Lung microvascular endothelial cell (primary cell): ENCODE measurements at places on chromosomes 3 and 15. TPM values are rescaled to one million over a fixed set of nuclear protein-coding genes. Genes with fewer than 3 reads are reported as not detected.

GRCh38 chr15:31345606-31346366 lies 19.2 kb downstream of the KLF13 start:
- no peak for DNase-seq

Gene CCDC14
- 6.2 and 9.2 TPM in 2 replicates for total RNA-seq

Gene EPHB1
- total RNA-seq: 1.7 and 4.2 TPM in 2 replicates

GRCh38 chr3:136932978-136933772 lies 24.6 kb upstream of the IL20RB start:
- no peak for DNase-seq

Gene NEO1
- total RNA-seq: 2.2 and 44.6 TPM in 2 replicates

DNA sequence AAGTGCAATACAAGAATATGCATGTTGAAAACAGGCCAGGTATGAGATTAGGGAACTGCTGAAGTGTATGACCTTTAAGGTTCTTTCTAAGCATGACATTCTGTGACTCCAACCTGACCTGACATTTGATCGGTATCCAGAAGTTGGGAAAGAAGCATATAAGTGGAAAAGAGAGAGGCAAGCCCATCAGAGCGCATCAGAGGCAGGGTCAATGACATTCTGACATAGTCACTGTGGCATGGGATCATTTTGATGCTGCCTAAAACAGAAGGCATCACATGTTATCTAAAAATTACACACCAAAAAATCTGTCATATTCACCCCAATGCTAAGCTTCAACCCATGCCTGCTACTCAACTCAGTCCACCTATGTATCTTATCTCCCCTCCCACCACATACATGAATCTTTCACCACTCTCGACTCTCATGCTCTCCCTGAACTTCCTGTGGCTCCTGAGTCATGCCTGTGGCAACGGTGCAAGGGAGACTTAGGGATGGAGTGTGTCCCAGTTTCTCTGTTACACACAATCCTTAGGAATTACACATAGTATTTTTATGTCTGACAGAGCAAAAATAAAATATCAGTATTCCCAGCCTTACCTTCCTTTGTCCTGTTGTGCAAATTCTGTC lies 20.5 kb upstream of the LRRN1 start:
- no peak for DNase-seq

- no peak for DNase-seq
These were observed 97.8 kb downstream of the BBX start for GRCh38 chr3:107620534-107620933.

Gene ACVR2B
- 2.2 and 4.2 TPM in 2 replicates for total RNA-seq
